Jurkat, Clone E6-1 (cell line): ENCODE measurements at places on chromosomes 3 and 15.
A peak's percentile ranks its signal among the peaks of the same experiment; 100 is the strongest.

- DNase-seq: no peak
Measured at GRCh38 chr3:20022954-20023622, 11.0 kb upstream of the PP2D1 start.

DNA sequence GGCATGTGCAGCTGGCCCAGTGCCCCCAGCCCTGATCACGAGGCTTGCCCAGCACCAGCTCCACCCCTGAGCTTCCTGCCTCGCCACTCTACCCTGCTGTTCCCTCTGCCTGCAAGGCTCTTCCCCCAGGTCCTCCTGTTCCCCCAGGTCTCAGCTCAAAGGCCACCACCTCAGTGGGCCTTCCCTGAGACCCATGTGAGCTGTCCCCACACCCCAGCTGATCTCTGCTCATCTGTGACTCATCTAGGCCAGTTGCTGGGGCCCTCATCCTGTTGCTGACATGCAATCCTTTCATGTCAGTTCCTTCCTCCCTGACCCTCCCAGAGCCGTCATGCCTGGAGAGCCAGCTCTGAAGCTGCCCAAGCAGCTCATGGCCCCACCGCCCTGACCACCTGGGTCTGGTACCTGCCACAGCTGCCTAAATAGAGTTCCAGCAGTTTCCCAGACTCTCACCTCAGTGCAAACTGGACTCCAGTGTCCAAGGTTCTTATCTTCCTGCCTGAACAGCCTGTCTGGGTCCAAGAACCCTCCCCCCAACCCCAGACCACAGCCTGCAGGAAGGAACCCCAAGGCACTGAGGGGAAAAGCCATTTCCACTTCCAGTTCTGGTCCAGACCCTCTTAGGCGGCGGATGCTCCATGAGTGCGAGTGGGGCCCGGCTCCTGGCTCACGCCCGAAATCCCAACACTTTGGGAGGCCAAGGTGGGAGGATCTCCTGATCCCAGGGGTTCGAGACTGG is 116.6 kb upstream of the IQSEC1 start:
- DNase-seq: no peak

GRCh38 chr15:61946778-61947177 is 113.5 kb downstream of the VPS13C start:
- no peak for DNase-seq

GRCh38 chr15:61654918-61655317 is 405.3 kb downstream of the VPS13C start:
- DNase-seq: no peak

- DNase-seq: no peak
Measured at GRCh38 chr15:60616147-60616546, 137.2 kb upstream of the ICE2 start.

DNA sequence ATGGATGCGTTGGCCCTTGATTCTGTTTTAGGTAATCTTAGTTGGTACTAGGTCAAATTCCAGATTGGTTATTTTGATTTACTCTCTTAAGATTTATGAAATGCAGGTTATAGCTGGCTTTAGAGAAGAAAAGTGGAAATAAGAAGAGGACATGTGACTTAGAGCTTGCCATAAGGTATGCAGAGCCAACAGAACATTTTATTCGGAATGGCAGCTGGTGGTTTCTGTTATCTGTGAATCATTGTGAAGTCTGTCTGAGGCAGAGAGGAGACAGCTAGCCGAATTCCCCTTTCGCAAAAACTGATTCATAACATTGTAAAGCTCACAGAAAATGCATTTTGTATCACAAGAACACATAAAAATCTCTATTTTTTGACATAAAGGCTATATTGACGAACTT is 82.1 kb downstream of the FILIP1L start:
- DNase-seq: no peak

- peak; percentile 5 for DNase-seq
Measured at GRCh38 chr15:49471733-49472132, 48.7 kb downstream of the FGF7 start.

GRCh38 chr3:35785234-35785888 is 146.0 kb downstream of the ARPP21 start:
- no peak for DNase-seq

- no peak for DNase-seq
Measured at GRCh38 chr3:58793938-58794337, 127.4 kb upstream of the FAM3D start.

DNA sequence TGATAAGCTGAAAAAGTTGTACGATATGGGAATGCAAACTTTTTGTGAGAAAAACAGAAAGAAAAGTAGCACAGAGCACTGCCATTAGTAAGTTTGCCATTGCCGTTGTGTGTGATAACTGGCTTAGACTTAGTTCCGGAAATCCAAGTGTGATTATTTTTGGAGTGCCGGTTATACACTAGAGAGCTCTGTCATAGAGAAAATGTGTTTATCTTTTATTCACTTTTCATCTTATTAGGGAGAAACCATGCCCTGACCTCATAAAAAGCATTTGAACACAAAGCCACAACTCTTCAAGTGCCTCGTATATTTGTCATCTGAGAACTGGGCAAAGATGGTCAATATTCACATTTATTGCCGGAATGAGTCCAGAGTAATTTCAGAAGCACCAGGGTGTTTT is 36.1 kb downstream of the CTDSPL start:
- DNase-seq: no peak

DNA sequence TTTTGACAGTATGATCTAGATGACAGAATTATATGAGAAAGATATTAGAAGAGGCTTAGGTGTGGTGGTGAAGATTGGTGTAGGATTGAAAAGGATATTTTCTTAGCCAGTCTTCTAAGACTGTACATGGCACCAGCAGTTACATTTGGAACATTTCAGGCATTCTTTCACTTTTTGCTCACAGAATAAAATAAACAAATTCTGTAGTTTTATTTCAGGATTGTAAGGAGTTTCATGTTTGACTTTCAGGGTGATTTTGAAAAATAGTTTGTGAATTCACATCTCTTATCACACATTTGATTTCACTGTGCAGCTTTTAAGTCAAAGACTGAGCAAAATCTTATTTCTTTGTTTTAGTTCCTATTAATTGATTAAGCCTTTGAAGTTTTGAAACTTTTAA is 27.1 kb downstream of the DNAJC13 start:
- no peak for DNase-seq

DNA sequence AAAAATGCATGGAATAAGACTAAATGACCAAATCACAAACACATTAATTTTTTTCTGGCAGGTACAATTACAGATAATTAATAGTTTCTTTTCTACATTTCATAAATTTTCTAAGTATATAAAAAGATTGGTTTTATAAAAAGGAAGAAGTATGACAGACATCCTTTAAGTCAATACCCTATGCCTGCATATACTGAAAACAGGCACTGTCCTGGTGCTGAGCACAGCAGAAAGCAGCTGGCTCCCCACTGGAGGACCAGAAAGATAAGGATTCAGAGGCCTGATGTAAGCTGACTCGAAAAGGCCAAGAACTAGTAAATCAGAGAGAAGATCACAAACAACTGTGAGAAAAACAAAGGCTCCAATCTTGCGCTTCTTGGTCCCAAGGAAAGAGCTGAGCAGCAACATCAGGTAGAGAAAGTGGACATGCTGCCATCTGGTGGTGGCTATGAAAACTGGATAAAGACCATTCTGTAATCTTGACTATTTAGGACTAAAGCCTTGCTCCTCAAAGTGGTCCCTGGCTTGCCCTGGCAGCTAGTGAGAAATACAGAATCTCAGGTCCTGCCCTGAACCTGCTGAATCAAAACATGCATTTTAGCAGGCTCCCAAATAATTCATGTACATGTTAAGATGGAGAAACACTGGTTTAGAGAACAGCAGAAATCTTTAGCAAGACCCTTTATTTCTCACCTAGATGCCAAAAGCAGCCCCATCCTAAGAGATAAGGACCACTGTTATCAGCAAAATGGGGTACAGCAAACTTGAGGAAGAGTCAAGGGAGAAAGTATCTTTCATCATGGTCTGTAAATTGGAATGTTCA is 76.0 kb downstream of the TRANK1 start:
- peak; percentile 69 for DNase-seq

- DNase-seq: no peak
Measured at GRCh38 chr3:157447026-157447694, 10.5 kb downstream of the PTX3 start.

DNA sequence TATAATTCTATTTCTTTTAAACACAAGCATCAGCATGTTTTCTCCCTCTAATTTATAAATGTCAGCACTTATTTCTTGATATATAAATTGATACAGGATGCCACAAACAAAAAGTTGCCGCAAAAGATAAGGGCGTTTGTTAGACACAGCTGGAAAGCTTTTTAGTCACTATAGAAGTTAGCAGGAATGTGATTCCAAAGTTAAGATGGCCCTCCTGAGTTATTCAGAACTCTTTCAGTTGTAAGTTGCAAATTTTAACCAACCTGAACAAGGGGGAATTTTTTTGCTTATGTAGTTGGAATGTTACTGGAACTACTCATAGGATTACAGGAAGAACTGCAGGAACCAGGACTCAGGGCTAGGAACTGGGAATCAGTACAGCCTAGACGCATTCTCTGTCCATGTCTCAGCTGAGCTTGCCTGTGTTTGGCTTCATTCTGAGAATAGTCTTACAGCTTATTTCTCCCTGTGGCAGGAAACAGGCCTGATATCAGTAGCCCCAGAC is 166.3 kb downstream of the VGLL4 start:
- no peak for DNase-seq

DNA sequence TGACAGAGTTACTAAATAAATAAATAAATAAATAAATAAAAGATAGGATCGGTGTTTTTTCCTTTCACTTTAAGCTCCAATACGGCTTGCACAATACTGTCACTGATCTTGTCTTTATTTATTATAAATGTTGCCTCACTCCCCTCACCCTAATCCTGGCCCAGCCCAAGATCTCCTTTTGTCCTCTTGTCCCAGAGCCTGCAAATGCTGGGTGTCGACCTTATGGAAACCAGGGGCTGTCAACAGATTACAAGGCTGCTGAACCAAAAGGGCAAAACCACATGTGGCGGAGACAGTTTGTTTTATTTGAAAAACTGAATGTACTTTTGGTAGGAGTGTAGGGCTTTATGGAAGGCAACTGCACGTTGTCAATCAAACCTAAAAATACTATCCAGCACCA is 75.9 kb downstream of the RFTN1 start:
- no peak for DNase-seq

- DNase-seq: no peak
Measured at GRCh38 chr3:44993471-44994205, 17.6 kb downstream of the EXOSC7 start.

GRCh38 chr3:9278498-9278897 is 29.1 kb upstream of the SRGAP3 start:
- DNase-seq: no peak

- DNase-seq: no peak
Measured at GRCh38 chr3:122988508-122988907, 39.1 kb downstream of the SEMA5B start.

DNA sequence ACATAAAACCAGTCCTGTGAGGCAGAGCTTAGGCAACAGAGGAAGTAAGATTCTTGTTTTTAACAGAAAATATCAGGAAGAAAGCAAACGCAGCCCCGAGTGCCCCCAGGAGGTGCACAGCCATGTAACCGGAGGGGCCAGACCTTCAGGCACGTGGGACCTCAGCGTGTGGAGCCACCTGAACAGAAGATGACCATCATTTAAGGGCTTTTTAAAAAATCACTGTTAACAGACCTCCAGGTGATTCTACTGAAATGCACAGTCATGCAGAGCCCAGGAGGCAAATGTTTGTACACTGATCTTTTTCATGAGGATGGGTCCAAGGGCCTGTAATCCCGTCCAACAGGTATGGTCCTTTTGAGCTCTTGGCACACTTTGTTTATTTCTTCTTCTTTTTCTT is 38.8 kb downstream of the SPG21 start:
- no peak for DNase-seq
